Right renal pelvis (tissue), 4 donors: ENCODE measurements at places on chromosomes 3 and 15.

- peak; percentile 65 for DNase-seq
Measured at GRCh38 chr3:131602011-131602779, 99.4 kb upstream of the MRPL3 start.

DNA sequence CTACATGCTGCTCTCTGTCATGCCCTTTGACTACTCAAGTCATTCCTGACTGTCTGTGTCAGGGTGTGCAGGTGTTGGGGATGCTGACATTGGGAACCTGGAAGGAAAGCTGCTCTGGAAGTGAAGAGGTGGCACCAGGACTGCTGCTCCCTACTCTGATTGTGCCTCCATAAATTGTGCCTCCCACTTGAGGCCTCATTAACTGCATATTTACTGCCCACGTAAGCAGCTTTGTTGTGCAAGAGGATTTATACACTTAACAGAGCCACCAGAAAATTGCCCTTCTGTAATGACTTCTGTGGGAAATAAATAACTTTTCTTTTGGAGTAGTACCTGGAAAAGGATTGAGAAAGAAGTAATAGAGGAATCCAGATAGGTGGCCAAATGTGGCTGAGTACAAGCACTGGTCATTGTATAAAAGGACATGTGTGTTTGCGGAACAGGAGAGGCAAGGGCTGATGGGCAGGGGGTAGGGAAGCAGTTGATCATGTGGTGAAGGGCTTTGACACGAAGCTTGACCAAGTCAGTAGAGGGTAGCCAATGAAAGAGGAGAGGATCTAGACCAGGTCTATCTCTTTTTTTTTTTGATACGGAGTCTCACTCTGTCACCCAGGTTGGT lies 24.8 kb downstream of the IL20RB start:
- DNase-seq: no peak

GRCh38 chr3:157594413-157594812 lies 91.2 kb upstream of the VEPH1 start:
- no peak for DNase-seq

GRCh38 chr3:52403271-52403841 lies 41.5 kb downstream of the SEMA3G start:
- no peak for DNase-seq

DNA sequence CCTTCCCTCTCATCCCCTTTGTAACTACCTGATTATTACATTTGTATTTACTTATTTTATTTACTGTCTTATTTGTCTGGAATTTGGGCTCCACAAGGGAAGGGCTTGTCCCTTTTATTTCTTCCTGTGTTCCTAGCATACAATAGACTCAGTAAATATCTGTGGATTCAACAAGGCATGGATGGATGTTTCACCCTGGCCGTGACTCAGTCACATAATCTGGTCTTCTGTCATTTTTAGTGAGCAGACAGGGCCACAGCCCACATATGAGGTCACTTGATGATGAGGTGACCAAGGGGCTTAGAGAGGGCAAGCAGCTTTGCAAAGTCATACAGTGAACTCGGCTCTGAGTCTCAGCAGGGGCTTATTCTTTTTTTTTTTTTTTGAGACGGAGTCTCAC lies 7.8 kb upstream of the DAG1 start:
- DNase-seq: no peak

- no peak for DNase-seq
Measured at GRCh38 chr3:57019057-57019456, 41.4 kb upstream of the SPATA12 start.

DNA sequence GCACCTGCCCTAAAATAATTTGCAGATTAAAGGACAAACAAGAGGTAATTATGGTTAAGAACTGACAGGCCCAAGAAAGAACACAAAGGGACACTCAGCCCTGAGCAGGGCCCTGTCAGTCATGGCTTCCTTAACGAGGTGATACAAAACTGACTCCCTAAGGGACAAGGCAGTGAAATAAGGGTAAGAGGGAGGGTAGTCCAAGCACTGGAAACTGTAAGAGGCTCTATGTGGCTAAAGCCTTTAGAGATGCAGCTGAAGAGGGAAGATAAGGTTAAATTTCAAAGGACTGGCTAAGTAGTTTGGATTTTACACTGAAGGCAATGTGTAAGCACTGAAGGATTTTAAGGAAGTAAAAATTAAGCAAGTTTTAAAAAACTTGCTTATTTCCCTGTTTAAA lies 3.9 kb downstream of the ATR start:
- no peak for DNase-seq

- no peak for DNase-seq
Measured at GRCh38 chr3:120404876-120405275, 45.9 kb downstream of the FSTL1 start.

GRCh38 chr3:127606981-127607595 lies 8.9 kb downstream of the MCM2 start:
- DNase-seq: no peak

DNA sequence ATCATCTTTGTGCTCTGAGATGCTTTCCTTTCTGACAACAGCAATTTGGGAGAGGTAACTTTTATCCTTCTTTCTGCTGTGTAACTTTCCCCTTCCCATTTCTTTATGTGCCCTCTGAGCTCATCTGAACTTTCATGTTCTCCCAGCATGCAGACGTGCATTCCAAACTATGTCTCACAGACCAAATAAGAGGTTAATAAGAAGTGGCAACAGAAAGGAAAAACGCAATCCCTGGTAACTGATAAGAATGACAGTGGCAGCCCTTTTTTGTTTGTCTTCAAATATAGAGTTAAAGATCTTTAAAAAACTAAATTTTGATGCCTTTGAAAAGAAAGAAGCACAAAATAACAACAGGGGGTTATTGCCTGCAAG lies 533.4 kb downstream of the FOXP1 start:
- DNase-seq: no peak

DNA sequence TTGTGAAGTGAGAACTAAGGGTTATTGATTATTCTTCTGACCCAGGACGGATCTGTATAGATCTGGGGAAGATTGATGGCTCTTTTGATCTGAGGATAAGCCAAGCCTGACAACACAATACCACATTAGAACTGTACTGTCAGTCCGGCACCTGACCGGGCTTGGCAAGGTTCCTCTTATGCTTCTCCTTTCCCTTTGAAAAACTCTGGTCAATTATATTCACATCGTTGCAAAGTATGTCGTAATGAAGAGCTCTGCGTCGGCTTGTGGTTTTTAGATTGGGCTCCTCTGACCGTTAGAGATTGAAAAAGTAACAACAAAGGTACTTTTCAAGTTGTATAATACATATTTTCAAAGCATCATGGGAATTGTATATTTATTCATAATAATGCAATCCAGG lies 389.8 kb downstream of the NR2F2 start:
- no peak for DNase-seq

DNA sequence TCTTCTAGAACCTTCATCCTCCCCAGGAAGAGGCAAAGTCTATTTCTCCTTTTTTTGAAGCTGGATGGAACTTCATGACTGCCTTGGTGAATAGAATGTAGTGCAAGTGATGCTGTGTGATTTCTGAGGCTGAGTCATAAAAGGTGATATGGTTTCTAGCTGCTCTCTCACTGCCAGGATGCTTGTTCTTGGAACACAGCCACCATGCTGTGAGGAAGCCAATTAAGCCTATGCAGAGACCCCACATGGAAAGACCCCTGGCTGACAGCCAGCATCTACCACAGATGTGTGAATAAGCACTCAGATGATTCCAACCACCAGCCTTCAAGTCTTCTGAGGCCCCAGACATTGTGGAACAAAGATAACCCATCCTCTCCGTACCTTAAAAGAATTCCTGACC lies 57.0 kb downstream of the ISL2 start:
- no peak for DNase-seq

GRCh38 chr3:161163297-161163696 lies 57.8 kb upstream of the NMD3 start:
- DNase-seq: no peak

DNA sequence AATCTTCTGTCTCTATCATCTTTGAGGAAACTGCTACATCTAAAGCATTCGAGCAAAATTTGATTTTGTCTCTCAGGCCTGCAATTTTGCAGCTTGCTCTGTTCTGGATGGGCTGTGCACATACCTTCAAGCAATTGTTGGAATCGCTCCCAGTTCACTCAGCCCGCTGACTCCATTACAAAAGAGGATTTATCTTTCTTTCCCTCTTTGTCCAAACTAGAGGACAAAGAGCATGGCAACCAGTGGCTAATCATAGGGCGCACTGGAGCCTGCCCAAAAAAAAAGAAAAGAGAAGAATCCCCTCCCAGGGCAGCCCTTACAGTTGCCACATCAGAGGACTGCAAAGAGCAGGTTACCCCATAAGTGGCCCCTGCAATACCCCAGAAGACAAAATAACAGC lies 49.0 kb upstream of the DUT start:
- no peak for DNase-seq

GRCh38 chr3:53253707-53254508 lies 1.9 kb downstream of the TKT start:
- DNase-seq: no peak

GRCh38 chr3:187207062-187207461 lies 9.8 kb downstream of the RTP1 start:
- DNase-seq: no peak

GRCh38 chr3:129585949-129586657 lies 20.4 kb downstream of the PLXND1 start:
- DNase-seq: no peak

DNA sequence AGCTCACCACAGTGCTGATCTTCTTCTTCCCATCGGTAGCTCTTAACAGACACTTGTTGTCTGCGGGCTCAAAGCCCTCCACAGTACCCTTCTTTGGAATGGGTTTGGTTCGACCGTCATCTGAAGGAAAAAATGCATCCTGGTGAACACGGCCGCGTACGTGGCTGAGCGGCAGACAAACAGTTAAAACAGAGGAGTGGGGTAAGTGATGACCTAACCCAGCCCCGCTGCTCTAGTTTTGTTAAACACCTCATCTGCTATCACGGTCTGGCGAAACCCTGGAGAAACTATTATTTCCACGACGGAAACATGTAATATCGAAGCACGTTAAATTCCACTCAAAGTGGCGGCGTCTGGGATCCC lies 725 bp downstream of the SRP14 start:
- DNase-seq: no peak

GRCh38 chr3:157445857-157446256 lies 9.2 kb downstream of the PTX3 start:
- DNase-seq: no peak

GRCh38 chr15:90058308-90058707 lies 44.0 kb downstream of the IDH2 start:
- DNase-seq: no peak

GRCh38 chr3:71244153-71244825 lies 339.2 kb downstream of the FOXP1 start:
- DNase-seq: no peak
